AG09319 (cell line): ENCODE measurements at places on chromosomes 11 and 22.

- DNase-seq: no peak
Measured at GRCh38 chr11:61150706-61151544, 10.3 kb downstream of the VPS37C start.

DNA sequence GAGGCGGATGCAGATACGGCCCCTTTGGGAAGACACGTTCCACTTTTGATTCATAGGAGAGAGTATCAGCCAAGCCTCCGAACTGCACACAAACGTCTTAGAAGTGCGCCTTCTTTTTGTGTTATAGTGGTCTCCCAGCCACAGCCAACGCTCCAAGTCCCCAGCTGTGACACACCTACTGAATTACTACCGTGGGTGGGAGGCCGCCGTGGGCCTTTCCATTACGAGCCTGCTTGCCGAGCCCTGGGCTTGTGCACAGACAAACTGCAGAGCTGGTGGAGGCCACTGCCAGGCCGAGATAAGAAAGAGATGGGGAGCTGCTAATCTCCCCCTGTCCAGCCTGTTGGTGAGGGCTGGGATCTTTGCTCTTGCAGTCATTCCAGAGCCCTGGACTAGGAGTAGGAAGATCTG, 761 bp downstream of the HMBS start:
- DNase-seq: no peak

DNA sequence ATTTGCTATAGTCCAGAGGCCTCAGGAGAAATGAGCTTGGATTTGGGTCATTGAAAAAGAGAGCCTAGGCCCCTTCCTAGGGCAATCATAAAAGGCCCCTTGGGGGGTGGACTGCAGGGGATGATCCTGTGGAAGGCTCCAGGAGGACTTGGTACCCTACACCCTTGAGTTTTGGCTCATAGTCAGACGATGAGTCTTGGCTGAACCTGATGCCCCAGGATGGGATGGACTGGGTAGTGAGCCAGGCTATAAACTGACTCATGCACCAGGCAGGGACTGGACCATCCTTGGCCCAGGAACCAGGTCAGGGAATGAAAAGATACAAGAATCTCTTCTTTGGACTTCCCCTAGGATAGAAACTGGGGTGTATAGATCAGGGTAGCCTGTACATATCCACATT, 54.2 kb downstream of the NAV2 start:
- DNase-seq: no peak

- DNase-seq: no peak
Measured at GRCh38 chr22:20279662-20280134, 11.6 kb upstream of the RTN4R start.

DNA sequence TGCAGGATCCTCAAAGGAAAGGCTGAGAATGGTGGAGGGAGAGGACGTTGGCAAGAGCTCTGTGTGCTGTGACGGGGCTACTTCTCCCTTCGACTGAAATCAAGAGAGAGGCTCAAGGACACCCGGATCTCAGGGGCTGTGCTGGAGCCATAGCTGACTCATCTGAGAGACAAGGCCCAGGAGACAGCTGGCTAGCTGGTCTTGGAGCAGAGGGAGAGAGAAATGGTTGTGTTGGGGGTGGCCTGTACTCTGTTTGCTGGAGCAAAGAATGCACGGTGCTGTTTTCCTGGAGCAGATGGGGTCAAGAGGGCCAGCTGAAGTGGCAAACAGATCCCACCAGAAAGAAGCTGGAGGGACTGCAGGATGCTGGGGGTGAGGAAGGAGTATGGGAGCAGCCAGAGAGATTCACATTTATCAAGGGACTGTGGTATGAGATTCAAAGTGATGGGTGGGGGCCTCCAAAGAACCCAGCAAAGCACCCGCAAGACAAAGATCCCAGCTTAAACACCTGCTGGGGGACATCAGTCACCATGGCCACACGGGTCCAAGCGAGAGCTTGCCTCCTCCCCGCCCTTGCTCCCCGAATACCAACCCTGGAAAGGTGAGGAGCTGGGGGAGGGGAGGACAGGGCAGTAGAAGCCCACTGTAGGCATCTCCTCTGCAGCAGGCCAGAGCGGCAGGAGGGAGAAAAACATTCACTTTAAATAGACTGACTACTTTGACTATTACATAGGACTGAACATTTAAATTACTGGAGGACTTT, 40.8 kb downstream of the MAP6 start:
- no peak for DNase-seq
